Temporal lobe (tissue), 4 donors: ENCODE measurements at places on chromosomes 6 and 20. TPM values are rescaled to one million over a fixed set of nuclear protein-coding genes. Genes with fewer than 3 reads are reported as not detected.

The ZBTB24 gene
- total RNA-seq: 10.3 TPM

The TAAR2 gene
- total RNA-seq: not detected

The BPIFB1 gene
- total RNA-seq: not detected

The POU3F2 gene
- total RNA-seq: 156 TPM

The CASS4 gene
- total RNA-seq: 0.49 TPM

The FOXP4 gene
- 2.2 TPM for total RNA-seq

The LGSN gene
- 0.25 TPM for total RNA-seq

The OXT gene
- total RNA-seq: not detected

The FAM217A gene
- not detected for total RNA-seq

The PTCRA gene
- not detected for total RNA-seq

The TBC1D32 gene
- 32.2 TPM for total RNA-seq

The PRL gene
- not detected for total RNA-seq

The APCDD1L gene
- not detected for total RNA-seq

The SLC4A11 gene
- under 0.01 TPM for total RNA-seq

The SPO11 gene
- total RNA-seq: not detected

The STMND1 gene
- total RNA-seq: 0.25 TPM

The PPP1R16B gene
- total RNA-seq: 10.1 TPM

The DOP1A gene
- total RNA-seq: 69.1 TPM
